ENCODE measurements at places on chromosomes 6 and 20.

GRCh38 chr20:21342656-21343345 is 39.7 kb downstream of the XRN2 start:
- no peak for DNase-seq

DNA sequence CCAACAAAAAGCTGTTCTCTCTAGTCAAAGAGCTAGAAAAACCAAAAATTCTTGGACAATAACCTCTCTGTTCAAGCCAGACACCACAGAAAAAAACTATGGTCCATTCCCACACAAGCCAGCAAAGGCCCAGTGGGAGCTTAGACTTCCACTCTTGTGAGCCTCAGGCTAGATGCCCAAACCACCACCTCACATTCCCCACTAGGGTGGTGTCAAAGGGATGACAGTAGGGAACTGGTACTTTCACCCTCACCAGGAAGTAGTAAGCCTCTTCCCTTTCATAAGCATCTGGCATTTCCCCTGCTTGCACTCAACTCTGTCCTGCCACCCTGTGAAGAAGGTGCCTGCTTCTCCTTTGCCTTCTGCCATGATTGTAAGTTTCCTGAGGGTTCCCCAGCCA is 58.4 kb upstream of the RNF217 start:
- no peak for DNase-seq

DNA sequence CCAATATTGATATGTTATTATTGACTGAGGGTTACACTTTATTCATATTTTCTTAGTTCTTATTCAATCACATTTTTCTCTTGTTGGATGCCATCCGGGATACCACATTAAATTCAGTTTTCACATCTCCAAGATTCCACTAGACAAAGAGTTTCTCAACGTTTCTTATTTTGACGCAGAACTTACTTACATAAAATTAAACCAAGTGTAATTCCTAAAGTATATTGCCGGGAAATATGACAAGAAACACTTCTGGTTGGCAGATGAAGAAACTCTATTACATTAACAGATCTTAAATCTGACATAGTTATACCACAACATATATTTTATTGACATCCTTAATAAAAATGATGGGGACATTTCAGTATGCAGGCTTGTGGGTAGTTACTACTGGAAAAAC is 47.3 kb upstream of the THBS2 start:
- no peak for DNase-seq

DNA sequence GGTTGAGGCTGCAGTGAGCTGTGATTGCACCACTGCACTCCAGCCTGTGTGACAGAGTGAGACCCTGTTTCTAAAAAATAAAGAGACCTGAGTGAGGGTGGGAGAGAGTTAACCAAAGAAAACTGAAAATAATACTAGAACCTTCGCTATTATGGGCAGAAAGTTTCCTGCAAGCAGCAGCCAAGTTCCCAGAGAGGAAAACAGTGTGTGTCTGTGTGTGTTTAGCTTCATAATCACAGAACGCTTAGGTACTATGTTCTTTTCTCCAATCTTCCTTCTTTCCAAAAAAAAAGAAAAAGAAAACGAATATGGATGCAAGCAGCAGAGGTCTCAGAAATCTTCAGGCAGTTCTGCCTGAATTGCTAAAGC is 170.0 kb downstream of the LY86 start:
- DNase-seq, result no peak

GRCh38 chr6:157137501-157137900 is 185.8 kb downstream of the TMEM242 start:
- no peak for DNase-seq

DNA sequence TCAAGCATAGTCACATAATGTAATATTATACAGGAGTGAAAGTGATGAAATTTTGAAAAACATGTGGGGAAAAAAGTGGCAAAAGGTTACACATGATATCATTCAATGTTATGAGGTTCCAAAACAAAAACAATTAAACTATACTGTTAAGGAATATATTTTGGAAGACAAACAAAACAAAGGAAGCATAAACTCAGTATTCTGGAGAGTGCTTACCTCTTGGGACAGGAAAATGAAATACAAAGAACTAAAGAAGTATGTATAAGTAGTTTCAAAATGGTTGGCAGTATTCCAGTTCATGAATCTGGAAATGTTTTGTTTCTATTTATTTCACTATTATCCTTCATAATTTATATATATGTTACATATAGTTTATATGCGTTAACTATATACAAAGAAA is 213.5 kb downstream of the MOXD1 start:
- DNase-seq, result no peak

DNA sequence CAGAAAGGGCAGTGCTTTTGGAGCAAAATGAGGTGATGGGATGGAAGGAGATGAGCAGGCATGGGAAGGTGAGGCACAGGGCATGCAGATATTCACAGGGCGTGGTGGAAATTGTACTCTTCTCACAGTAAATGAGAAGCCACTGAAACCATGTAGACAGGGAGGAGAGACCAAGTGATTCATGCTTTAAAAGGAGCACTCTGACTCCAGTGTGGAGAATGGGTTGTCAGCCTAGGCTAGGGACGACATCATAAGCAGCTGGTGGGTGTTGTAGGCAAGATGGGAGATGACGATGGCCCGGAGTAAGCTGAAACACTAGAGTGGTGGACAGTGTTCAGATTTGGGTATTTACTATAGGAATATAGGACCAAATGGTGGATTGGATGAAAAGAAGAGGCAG is 18.4 kb downstream of the PDE7B start:
- no peak for DNase-seq

GRCh38 chr6:84764332-84765049 is at the start of gene TBX18:
TBX18 (minus strand) TSS chr6:84764598; CDS start chr6:84764181, 417 bp downstream.
- DNase-seq, result peak; percentile 97

Measured in ecto neural progenitor cell (in vitro differentiated cells).